Right forelimb (tissue), 1 donor: ENCODE measurements at places on chromosomes 16 and 17.

DNA sequence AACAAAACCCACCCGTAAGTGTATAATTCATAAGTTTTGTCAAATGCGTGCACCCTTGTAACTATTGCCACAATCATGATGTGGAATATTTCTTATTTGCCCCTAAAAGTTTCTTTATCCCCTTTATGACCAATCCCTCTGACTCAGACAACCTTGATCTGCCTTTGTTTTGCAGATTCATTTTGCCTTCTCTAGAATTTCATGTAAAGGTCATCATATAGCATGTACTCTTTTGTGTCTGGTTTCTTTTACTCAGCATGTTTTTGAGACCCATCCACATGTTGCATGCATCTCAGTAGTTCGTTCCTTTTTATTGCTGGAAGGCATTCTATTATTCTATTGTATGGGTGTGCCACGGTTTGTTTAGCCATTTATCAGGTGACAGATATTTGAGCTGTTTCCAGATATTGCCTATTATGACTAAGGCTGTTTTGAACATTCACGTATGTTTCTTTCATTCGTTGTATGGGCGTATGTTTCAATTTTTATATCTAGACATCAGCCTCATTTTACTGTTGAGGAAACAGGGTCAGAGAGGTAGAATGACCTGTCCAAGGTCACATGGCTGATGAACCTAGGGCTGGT is 192.4 kb downstream of the RAB11FIP4 start:
- no peak for DNase-seq

DNA sequence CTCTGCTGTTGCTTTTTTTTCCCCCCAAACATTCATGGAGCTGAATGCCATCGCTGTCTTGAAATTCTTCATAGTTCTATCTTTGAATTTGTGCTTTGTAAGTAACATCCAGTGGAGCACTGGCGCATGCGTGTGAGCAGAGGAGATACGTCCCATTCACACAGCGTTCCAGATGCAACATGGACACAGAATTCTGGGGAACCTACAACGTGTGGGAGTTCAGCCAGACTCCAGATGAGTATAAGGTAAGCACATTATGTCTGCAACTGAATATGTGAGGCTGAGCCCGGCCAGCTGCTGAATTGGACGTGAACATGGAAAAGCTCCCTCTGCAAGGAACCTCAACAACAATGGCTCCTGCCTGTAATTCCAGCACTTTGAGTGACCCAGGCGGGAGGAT is 4.3 kb upstream of the ATP1B2 start:
- DNase-seq, result no peak

- no peak for DNase-seq
Observed at GRCh38 chr16:54116124-54116655, 170.4 kb downstream of the IRX3 start.

DNA sequence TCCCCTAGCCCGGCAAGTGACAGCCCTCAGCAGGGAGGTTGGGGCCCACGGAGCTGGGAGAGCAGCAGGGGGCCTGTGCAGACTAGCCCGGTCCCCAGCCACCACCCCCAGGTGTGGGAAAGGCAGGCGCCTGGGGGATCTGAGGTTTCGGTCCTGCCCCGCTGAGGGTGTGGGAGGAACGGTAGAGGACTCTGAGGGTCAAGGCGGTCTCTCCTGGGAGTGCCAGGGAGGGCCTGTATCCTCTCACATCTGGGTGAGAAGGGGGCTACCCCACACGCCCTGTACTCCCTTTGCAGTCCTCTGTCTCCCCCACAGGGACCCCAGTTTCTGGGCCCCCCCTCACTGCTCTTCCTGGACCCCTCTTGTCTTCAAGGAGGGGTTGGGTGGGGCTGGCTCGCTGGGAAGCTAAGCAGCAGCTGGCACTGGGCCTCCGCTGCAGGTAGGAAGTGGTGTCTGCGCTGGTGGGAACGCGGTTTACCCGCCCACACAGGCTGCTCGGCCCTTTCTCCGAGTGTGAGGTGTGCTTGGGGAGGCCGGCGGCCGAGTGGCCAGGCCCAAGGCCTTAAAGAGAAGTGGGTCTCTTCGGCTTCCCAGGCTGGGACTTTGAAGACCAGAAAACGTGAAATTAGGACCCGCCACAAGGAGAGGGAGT is 15.4 kb downstream of the CD7 start:
- no peak for DNase-seq

DNA sequence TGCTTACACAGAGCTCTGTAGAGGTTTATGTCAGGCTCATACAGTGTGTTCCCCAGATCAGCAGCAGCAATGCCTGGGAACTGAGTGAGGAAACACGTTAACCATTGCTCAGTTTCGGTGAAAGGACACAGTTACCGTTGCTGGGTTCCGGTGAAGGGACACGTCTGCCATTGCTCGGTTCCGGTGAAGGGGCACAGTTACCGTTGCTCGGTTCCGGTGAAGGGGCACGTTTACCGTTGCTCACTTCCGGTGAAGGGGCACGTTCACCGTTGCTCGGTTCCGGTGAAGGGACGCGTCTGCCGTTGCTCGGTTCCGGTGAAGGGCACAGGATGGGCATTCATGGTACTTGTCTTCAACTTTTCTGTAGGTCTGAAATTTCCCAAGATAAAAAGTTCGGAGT is 81.7 kb downstream of the MRM3 start:
- no peak for DNase-seq

DNA sequence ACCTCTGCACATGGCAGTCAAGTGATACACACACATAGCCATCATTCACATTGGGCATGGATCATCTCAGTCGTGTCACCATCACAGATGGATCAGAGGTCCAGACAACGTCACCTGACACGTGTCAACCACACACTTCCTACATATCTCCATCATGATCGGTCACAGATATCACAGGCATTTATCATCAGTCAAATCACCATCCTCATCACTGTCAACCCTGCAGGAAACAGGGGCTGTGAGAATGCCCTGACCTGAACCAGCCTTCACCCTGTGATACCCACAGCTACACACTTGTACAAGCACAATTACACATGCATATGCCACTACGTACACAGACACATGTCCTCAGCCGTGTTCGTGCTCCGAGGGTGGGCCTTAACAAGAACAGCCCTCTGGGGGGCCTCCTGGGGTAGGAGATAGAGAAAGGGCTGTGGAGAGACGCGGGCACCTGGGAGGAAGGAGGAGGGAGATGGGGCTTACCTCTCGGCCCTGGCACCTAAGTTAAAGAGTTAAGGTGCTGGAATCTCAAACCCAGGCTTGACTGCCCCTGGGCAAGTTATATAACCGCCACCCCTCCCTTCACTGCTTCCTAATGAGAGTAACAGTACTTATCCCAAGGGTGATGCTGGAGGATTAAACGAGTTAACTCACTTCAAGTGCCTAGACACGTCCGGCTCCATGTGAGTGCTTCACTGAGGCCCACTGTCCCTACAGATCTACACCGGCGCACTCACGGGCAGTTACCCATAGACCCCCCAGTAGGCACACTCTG is 1.1 kb downstream of the SLC12A4 start:
- no peak for DNase-seq

DNA sequence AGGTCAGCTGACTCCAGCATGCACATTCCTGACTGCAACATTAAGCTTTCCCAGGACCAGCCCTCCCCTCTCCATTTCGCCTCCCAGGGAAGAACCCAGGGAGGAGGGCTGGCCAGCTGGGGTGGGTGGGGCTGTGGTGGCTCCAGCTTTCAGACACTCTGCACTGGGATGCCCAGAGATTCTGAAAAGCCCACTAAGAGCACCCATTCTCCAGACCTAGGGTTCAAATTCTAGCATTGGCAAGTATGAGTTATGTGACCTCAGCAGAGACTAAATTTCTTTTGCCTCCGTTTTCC is 7.8 kb downstream of the DLX3 start:
- peak; percentile 31 for DNase-seq

GRCh38 chr17:9802697-9803096 is 11.3 kb upstream of the DHRS7C start:
- no peak for DNase-seq

- DNase-seq, result no peak
Observed at GRCh38 chr16:50989047-50989446, 162.0 kb downstream of the SALL1 start.

GRCh38 chr17:27457360-27457715 is 1.1 kb downstream of the KSR1 start:
- no peak for DNase-seq

- peak; percentile 69 for DNase-seq
Observed at GRCh38 chr17:2023692-2024571, 1.2 kb downstream of the RTN4RL1 start.

DNA sequence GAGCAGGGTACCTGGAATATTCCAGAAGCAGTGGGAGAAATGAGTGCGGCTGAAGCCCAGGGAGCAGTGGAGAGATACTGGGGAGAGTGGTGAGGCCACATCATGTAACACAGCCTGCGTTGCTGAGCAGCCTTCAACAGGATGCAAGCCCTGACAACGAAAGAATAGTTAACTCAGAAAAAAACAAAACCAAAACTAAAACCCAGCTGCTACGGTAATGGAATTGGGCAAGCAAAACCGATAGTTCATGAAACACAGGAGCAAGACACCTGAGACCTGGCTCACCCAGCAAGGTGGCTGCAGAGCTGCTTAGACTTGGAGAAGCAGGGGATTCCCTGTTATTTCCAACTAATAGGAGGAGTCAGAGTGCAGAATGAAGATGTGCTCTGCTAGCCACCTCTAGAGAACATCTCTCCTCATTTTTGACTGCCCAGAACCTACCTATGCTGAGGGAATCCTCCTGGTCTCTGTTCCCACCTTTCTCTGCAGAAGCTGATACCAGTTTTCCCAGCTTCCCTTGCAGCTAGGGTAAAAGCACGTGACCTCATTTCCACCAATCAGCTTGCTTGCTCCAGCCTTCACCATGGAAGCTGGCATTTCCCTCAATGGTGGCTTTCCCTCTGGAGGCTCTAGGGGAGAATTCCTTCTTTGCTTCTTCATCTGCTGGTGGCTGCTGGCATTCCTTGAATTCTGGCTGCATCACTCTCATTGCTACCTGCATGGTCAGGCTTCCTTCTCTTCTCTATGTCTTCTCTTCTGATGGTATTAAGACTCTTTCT is 59.4 kb upstream of the XYLT1 start:
- no peak for DNase-seq

DNA sequence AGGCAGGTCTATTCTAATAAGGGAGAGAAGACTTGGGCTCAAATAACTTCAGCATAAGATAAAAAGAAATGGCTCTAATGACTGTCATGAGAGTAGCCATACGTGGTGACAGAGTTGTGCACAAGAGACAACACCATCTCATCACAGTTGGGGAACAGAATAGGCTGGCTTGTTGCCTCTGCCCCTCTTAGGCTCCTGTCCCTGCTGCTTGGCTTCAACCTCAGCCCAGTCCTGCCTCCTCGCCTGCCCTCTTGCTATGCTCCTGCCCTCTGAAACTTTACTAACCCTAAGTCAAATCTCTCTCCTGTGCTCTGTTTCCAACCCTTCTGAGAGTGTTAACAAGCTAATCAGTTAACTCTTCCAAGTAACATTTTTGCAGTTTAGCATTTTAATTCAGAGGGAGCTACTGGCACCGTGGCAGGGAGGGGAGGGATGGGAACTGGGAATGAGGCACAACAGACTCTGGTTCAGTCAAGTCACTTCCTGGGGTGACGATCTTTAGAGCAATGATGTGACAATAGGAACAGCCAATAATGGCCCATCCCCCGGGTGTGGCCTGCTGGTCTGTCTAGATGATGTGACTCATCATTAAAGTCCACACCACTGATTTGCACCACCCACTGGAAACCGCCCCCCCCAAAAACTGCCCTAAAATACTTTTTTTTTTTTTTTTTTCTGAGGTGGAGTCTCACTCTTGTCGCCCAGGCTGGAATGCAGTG is 35.5 kb downstream of the DNAH17 start:
- no peak for DNase-seq

- DNase-seq, result no peak
Observed at GRCh38 chr16:85153046-85153445, 40.8 kb upstream of the CIBAR2 start.

DNA sequence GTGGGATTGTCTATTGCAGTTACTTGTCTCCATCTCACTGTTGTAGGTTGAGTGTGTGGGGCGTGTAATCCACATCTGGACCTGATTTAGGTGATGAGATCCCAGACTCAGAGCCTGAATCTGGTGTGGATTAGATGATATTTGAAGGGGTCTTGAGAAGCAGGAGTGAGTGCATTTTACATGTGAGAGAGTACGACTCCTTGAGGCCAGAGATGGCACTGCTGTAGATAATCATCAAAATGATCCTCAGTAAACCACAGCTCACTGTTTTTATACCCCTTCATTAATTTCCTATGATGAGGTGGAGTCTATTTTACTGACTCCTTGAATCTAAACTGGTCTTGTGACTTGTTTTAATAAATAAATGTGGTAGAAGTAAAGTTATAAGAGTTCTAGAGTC is 732.5 kb downstream of the KCNJ2 start:
- no peak for DNase-seq

GRCh38 chr16:28180655-28181460 is 30.9 kb downstream of the XPO6 start:
- no peak for DNase-seq

DNA sequence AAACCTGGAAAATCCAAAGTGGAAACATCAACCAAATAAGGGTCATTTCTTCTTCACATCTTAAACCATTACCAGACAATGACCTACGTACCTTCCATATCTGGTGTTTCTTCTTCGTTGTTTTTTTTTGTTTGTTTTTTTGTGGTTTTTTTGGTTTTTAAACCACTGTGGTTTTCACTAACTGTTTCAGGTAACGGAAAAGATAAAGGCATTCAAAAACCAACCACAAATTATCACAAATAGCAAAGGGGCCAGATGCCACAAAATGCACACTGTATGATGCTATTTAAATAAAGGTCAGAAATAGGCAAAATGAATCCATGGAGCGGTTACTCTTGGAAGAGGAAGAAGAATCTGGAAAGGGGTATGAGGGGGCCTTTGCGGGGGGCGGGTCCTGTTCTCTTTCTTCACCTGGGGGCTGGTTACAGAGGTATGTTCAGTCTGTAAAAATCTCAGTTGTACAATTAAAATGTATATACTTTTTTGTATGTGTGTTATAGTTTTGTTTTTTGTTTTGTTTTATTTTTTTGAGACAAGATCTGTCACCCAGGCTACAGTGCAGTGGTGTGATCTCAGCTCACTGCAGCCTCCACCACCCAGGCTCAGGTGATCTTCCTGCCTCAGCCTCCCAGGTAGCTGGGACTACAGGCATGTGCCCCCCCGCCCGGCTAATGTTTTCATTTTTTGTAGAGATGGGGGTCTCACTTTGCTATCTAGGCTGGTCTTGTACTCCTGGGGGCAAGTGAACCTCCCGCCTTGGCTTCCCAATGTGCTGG is 29.6 kb downstream of the LITAF start:
- DNase-seq, result no peak

DNA sequence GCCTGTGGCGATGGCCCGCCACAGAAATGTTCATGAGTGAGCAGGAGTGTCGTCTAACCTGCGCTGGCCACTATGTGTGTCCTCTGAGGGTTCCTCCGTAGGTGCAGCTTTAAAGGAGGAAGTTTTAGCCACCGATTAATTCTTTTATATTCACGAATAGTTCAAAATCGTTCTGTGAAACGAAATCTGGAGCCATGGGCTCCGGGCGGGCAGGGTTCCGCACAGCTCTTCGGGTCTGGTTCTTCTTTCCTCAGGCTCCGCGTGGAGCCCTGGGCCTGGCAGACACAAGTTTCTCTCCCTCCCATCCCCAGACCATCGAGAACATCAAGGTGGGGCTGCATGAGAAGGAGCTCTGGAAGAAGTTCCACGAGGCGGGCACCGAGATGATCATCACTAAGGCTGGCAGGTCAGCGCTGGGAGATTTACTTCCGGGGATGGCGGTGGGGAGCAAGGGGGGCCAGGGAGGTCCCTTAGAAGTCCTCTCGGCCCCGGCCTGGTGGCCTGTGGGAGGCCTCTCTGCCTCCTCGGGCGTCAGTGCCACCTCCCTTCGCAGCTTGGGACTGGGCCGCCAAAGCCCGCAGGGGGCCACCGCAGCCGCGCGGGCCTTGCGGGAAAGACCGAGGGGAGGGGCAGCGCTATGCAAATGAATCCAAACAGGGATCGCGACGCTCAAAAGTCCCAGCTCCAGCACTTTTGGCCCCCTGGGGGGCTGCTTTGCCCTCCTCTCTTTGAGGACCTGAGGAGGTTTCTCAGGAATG is 5.2 kb downstream of the TBX4 start:
- DNase-seq, result no peak
